ENCODE measurements at places on chromosomes 4 and X. TPM values are rescaled to one million over a fixed set of nuclear protein-coding genes. Genes with fewer than 3 reads are reported as not detected.

The NWD2 gene
- total RNA-seq: not detected

The NUDT6 gene
- 10.0 TPM for total RNA-seq

The DAPP1 gene
- 28.4 TPM for total RNA-seq

DNA sequence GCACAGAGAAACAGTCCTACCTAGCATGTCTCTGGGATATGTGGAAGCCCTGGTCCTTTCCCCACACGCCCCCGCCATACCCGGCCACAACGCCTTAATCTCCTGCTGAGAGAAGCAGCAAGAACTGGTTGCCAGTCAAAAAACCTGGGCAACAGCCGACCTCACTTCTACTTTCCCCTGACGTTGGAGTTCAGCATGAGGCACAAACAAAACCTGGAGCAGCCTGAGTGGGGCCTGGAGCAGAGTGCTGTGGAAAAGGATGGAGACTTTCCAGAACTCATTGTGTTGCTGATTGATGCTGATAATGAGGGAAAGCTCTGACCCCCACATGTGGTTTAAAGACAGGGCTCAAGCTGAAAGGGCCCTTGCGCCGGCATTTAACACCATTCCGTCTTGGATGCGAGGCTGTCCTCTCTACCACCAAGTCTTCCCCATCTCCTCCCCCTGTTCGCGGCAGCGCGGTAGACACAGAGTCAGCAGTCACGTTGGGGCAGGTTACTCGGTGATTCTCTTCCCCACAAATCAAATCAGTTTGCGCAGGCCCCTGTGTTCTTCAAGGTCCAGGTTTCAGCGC is 666 bp downstream of the CCDC158 start:
- peak; percentile 51 for DNase-seq

The CXCL5 gene
- not detected for total RNA-seq

The CXXC4 gene
- total RNA-seq: not detected

DNA sequence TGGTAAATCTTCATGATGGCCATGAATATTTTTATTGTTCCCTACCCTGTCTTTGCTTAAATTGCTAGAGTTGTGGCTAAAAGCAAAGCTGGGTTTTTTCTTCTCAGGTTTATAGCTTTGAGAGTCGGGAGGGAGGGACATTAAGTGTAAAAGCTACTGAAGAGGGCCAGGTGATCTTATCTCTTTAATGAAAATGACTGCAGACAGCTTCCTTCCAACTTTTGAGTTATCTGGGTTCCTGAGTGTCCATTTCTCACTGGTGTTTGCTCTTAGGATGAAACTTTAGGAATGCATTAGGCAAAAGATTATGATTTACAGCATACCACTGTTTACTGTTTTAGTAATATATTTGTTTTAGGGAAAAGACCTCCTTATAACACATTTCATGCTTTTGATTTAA is 187.7 kb downstream of the SHROOM3 start:
- DNase-seq: no peak

GRCh38 chrX:7155163-7155562 is 7.2 kb upstream of the PUDP start:
- DNase-seq: no peak

The DCAF12L2 gene
- total RNA-seq: not detected

DNA sequence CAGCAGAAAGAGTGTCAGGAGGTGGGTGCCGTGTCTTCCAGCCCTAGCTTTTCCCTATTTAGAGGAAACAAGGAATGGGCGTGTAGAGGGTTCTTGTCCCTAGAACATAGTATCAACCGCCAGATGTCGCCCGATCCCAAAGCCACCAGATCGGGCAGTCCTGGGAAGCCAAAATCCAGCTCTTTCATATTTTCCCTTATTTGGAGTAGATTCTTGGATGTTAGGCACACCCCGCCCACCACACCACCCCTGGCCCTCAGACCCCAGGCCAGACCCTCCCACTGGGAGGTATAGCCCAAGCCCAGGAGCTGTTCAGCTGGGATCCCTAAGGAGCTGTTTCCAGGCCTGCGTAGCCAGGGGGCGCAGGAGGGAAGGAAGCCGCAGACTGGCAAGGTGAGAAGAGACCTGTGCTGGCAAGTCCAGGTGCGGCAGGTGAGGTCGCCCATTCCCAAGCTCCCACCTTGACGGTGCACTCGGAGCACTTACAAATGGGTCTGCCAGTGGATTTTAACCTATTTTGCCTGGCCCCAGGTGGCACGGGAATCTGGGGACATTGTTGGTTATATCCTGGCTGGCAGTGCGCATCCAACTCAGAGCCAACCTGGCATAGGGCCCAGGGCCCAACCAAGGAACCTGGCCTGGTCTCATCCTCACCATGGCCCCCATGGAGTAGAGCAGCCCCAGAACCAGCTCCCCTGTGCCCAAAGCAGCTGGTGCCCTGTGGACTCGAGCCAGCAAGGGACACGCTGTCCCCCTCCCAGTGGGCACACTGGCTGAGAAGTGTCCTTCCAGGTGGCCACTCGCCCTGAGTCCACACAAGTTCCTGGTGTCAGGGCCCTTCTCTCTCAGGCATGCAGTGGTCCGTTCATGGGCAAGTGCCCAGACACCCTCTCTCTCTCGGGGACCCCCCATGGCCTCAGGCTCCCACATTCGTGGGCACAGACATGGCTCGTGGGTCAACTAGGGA is 811 bp downstream of the FLNA start:
- peak; percentile 76 for DNase-seq

DNA sequence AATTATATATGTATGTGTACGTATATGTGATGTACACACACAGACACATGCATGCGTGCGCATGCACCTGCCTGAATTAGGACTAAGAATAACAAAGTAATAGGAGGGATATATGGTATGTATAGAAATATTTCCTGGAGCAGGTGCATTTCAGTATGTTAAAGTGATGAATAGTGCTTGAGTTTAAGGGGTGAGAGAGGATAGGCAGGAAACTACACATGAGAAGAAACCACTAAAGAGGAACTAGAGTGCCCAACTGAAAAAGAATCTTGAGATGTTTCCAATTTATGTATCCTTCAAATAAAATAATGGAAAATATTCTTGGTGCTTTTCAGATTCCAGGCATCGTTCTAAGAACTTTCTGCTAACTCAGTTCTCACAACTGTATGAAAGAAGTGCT is 52.6 kb upstream of the UNC5C start:
- DNase-seq: peak; percentile 7

The C4orf50 gene
- 0.16 TPM for total RNA-seq

GRCh38 chr4:105911426-105911825 is 16.2 kb downstream of the NPNT start:
- DNase-seq: no peak

The KIT gene
- total RNA-seq: 0.12 TPM

The WDR13 gene
- total RNA-seq: 43.8 TPM

The JADE3 gene
- 1.6 TPM for total RNA-seq

DNA sequence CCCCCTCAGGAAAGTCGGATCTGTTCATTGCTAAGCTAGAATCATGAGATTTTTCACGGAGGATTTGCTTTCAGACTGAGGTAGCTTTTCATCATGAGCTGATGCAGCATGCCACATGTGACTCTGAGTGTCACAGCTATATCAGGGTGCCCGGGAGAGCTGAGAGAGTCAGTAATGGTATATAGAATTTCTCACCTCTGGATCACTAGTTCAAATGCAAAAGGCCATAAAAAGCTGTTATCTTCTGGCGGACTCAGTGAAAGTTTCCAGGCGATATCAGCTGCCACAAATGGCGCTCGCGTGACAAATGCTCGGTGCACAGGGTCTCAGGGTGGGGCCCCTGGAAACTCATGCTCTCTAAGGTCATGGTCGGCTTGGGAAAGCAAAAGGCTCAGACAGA is 150.1 kb downstream of the DHX15 start:
- no peak for DNase-seq

- no peak for DNase-seq
These were observed 317.7 kb downstream of the NR3C2 start for GRCh38 chr4:148124512-148124911.

DNA sequence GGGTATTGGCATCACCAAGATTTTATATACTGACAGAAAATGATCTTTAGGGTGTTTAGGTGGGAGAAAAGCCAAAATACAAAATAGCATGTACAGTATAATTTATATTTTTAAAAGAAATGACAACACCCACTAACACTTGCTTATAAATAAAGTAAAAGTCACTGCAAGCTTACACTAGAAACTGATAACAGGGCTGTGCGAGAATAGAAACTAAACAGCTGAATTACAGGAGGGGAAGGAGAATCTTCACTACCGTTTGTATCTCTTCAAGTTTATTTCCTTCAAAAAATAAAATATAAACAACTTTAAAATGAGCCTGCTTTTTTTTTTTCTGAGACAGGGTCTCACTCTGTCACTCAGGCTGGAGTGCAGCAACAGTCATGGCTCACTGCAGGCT is 22.8 kb downstream of the GRSF1 start:
- no peak for DNase-seq

GRCh38 chrX:41090568-41091238 is 5.5 kb downstream of the USP9X start:
- no peak for DNase-seq

The MAGEA11 gene
- not detected for total RNA-seq

DNA sequence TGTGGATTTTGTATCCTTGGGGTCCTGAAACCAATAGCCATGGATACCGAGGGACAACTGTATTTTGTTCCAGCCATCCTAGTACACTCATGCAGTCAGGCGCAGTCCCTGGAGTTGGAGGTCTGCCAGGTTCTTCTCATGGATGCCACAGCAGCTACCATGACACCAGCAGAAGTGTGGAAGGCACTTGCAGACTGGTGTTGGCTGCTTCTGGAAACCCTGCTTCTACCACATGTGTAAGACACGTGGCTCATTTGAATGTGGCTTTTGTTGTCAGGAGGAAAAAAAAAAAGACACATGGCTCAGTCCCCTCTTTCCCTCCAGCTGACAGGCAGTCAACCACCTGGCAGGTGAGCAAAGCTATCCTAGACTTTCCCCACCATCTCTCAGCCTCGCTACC is 19.4 kb downstream of the DRD5 start:
- no peak for DNase-seq

GRCh38 chr4:56052481-56052880 is 103.7 kb downstream of the CEP135 start:
- no peak for DNase-seq

DNA sequence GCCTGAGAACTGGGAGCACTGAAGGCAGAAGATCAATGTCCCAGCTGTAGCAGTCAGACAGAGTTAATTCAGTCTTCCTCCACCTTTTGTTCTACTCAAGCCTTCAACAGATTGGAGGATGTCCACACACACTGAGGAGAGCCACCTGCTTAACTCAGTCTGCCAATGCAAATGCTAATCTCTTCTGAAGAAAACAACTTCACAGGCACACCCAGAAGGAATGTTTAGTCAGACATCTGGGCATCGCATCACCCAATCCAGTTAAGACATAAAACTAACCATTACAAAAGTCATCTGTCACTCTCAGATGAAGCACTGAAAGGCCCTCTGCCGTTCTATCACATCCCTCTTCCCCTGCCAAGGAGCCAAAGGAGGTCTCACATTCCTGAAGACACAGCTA is 173.7 kb downstream of the CENPC start:
- DNase-seq: no peak

The VSIG4 gene
- total RNA-seq: not detected

The CORIN gene
- total RNA-seq: not detected

The ZAR1 gene
- not detected for total RNA-seq

DNA sequence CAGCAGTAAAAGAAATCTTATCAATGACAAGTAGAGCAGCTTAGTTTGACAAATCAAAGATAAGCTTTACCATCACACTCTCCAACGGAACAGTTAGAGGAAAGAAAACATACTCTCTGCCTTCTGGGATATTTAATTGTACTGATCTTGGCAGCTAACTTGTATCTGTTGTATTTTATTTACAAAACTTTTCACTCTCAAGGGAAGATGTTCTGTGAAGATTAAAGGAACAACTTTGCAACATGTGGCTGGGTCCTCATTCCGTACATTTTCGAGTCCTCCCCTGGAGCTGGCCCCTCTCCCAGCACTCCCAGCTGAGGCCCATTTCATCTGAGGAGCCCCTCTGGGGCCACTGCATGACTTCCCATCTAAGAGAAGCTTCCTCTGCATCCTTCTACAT is 74.4 kb downstream of the RPS3A start:
- DNase-seq: no peak

The FAM47A gene
- total RNA-seq: not detected

DNA sequence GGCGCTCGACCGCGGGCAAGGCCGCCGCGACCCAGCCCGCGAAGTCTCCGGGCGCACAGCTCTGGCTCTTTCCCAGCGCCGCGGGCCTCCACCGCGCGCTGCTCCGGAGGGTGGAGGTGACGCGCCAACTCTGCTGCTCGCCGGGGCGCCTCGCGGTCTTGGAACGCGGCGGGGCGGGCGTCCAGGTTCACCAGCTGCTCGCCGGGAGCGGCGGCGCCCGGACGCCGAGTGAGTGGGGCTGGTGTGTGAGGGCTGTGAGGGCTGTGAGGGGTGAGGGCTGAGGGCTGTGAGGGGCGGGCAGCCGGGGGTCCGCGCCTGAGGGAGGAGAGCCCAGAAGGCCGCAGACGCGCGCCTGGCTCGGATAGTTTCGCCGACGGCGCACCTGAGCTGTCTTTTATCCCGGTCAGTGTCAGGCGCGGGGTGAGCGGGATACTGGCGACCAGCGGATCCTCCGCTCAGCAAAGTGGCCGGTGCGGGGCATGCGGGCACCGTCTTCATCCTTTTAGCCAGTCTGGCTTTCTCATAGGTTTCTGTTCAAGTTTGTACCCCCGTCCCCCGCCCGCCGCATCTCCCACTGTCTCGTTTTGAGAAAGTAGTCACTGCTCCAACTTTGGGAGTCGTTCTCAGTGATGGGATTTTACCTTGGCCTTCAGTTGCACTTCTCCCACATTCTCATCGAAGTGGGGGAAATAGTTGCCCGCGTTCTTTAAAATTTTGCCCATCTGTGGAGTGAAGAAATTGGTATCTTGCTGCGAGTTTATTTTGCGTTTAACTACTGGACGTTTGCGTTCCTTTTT is 586 bp downstream of the HERC5 start:
- DNase-seq: no peak

The DMD gene
- 3.2 TPM for total RNA-seq

DNA sequence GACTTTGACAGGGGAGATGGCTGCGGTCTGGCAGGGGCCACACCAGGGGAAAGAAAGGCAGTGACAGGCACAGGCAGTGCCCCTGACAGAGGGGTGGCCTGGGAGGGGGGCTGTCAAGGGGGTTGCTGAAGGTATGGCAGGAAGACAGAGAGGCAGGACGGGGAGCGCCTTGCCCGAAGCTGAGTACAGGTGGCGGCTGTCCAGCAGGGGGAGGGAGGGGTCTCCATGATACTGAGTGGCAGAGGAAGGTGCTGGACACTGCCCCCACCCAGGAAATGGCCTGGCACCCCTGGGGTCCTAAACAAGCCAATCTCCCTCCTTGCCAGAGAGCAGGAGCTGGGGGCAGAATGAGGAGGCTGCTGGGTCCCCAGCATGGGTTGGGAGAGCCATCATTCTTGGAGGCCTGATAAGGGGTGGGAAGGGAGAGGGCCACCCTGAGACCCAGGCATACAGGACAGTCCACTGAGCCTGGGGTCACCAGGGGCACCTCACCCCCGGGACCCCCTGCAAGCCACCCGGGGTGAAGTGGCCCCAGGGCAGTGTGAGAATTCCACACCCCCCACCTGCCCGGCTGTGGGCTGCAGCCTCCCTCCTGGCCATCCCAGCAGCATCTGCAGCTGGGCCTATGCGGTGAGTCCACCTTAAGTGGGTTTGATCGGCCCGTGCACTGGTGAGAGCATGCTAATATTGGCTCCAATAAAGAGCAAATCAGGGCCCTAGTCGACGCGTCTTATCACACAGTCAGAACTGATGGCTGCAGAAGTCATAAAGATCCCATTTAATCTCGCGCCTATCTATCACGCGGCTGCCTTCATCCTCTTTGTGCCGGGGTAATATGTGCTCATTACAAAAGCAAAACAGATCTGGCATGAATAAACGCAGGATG is 108.5 kb downstream of the FAM53A start:
- DNase-seq: no peak

The CCNI gene
- total RNA-seq: 214 TPM
